Endothelial cell of umbilical vein (primary cell): ENCODE measurements at places on chromosomes 7 and 10. TPM values are rescaled to one million over a fixed set of nuclear protein-coding genes. Genes with fewer than 3 reads are reported as not detected.

Gene ZPBP
- total RNA-seq: not detected in 2 replicates

Gene CPA2
- total RNA-seq: not detected in 2 replicates

Gene IL6
- total RNA-seq: 9.4 and 11.0 TPM in 2 replicates

Gene PTPN20
- total RNA-seq: 0.27 and 0.39 TPM in 2 replicates

Gene ZNF37A
- 10.4 and 14.5 TPM in 2 replicates for total RNA-seq

Gene PRKAG2
- 45.1 and 51.5 TPM in 2 replicates for total RNA-seq

Gene NRCAM
- 47.6 and 49.0 TPM in 2 replicates for total RNA-seq

Gene SYCE1
- not detected in 2 replicates for total RNA-seq

Gene TLX1
- total RNA-seq: not detected in 2 replicates

Gene LOXL4
- 0.92 and 1.4 TPM in 2 replicates for total RNA-seq

Gene STRIP2
- 8.8 and 10.0 TPM in 2 replicates for total RNA-seq

Gene CALML5
- total RNA-seq: not detected in 2 replicates
